Cardiac muscle cell (in vitro differentiated cells and primary cell): ENCODE measurements at places on chromosomes 4 and X.

GRCh38 chr4:69823048-69823447, 36.9 kb downstream of the SULT1E1 start:
- H3K27ac ChIP-seq = no peak overlapping the region
- no peaks in the 10 kb centered on the region for H3K36me3 ChIP-seq
- no peak overlapping the region for H3K4me3 ChIP-seq
- H3K4me1 ChIP-seq = no peaks in the 10 kb centered on the region

GRCh38 chr4:98711526-98711925, 53.1 kb upstream of the TSPAN5 start:
- H3K36me3 ChIP-seq = no peaks in the 10 kb centered on the region
- H3K4me1 ChIP-seq = no peaks in the 10 kb centered on the region
- peak; percentile 37 for DNase-seq
- H3K27ac ChIP-seq = no peak overlapping the region

DNA sequence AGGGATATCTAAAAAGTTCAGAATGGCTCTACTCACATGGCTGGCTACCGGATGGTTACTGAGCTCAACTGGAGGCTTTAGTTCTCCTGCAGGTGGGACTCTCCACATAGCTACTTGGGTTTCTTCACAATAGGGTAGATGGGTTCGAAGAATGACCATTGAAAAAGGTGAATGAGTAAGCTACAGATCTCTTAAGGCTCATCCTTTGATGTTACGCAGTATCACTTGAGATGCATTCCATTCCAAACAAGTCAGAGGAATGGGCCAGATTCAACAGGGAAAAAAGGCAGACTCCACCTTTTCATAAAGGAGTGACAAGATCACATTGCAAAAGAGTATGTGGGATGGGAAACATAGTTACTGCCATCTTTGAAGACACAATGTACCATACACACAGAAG, 52.6 kb downstream of the DDX53 start:
- no peaks in the 10 kb centered on the region for H3K36me3 ChIP-seq
- H3K27me3 ChIP-seq = no peaks in the 10 kb centered on the region
- no peak for DNase-seq

- no peaks in the 10 kb centered on the region for H3K27me3 ChIP-seq
- H3K4me1 ChIP-seq = no peaks in the 10 kb centered on the region
- H3K36me3 ChIP-seq = no peaks in the 10 kb centered on the region
- DNase-seq = no peak
- no peak overlapping the region for H3K27ac ChIP-seq
Observed at GRCh38 chrX:44451056-44451455, 91.6 kb downstream of the FUNDC1 start.

- no peaks in the 10 kb centered on the region for H3K27me3 ChIP-seq
- peak overlapping the region; percentile 4 for H3K27ac ChIP-seq
- no peaks in the 10 kb centered on the region for H3K36me3 ChIP-seq
- H3K4me3 ChIP-seq = no peak overlapping the region
- no peaks in the 10 kb centered on the region for H3K4me1 ChIP-seq
Observed at GRCh38 chr4:138686106-138686835, 329.3 kb upstream of the NOCT start.

DNA sequence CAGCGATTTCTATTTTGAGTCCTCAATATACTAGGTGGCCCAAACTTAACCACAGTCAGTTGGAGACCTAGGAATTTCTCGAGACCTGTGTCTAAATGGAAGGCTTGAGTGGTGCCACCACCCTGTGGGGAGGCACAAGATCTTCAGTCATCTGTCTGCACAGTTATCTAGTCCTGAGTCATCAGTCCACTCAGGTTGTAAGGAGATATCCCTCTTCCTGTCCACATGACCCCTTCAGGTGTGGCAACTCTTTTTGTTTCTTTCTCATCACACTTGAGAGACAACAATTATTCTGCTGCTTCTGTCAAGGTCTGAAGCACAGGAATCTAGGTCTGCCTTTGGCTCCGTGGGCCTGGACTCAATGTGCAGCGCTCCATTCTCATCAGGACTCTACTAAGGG, 64.4 kb upstream of the IBSP start:
- no peaks in the 10 kb centered on the region for H3K36me3 ChIP-seq
- no peaks in the 10 kb centered on the region for H3K27me3 ChIP-seq

DNA sequence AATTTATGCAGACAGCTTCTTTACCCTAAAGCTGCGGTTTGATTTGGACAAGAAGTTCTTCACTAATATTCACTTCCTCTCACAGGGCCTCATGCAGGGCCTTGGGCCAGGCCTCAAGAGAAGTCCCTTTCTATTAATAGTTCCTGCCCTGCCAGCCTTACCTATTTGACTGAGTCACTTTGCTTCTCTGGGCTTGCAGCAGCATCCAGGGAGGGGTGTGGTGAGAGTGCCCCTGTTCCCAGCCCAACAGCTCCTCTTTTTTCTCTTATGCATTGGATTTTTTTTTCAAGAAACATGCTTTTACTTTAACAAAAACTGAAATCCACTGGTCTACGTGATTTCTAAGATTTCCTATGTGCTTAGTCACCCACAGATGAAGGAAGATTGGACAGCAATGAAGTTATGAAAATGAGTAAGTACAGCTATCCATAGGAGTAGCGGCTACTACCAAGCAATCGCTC, 26.7 kb downstream of the FAM156B start:
- H3K36me3 ChIP-seq = no peaks in the 10 kb centered on the region
- no peak overlapping the region for H3K4me3 ChIP-seq
- H3K27ac ChIP-seq = peak overlapping the region; percentile 91
- H3K27me3 ChIP-seq = no peaks in the 10 kb centered on the region
- DNase-seq = peak; percentile 38

DNA sequence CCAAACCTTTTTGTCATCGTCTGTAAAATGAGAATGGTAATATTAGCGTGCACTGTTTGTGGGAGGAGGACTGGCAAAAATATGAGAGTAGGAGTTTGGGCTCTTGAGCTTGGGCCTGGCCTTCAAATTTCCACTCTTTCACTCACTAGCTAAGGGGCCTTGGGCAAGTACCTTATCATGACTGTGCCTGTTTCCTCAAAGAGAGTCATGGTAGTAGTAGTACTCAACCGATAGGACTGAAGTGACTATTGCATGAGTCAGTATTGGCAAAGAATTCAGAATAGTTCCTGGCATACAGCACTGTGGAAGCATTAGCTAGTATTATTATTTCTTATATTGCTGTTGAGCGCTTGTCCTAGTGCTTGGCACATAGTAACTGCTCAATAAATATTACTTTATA, 16.0 kb upstream of the RBM3 start:
- no peak for DNase-seq
- H3K4me1 ChIP-seq = peaks cover 7% of the 10 kb centered on the region
- H3K36me3 ChIP-seq = no peaks in the 10 kb centered on the region
- H3K27me3 ChIP-seq = no peaks in the 10 kb centered on the region

DNA sequence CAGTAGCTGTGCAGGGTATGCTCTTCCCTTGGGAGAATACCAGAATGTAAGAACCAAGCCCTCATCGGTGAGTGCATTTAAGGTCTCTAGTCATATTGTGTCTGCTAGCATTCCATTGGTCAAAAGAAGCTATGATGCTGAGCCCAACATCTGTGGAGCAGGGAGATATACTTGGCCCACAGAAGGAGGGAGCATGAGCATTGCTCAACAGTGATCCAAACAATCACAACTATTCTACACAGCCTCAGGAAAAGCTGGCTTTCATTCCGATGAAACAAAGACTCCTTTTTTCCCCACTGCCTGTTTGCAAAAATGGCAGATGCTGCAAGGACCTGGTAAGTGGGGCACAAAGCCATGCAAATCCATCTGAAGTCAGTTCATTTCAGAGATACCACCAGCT, 80.6 kb upstream of the DHX15 start:
- H3K36me3 ChIP-seq = no peaks in the 10 kb centered on the region
- H3K4me3 ChIP-seq = no peak overlapping the region
- DNase-seq = no peak
- no peaks in the 10 kb centered on the region for H3K27me3 ChIP-seq
- H3K4me1 ChIP-seq = no peaks in the 10 kb centered on the region

DNA sequence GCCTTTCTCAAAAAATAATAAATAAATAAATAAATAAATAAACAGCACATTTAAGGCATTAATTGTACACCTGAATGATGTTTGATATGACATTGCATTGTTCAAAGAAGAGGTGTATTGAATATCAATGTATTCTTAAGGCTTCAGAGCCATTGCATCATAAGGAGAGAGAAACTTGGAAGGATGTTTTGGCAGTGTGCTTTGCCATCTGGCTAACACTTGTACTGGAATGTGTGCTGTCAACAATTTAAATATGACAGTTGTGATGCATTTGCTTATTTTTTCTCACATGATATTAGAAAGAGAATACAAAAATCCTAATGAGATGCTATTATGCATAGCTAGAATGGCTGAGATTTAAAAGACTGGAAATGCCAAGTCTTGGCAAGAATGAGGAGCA, 67.8 kb downstream of the FAM133A start:
- H3K36me3 ChIP-seq = no peaks in the 10 kb centered on the region
- no peaks in the 10 kb centered on the region for H3K4me1 ChIP-seq
- no peak overlapping the region for H3K4me3 ChIP-seq
- H3K27ac ChIP-seq = no peak overlapping the region
- no peak for DNase-seq
- no peaks in the 10 kb centered on the region for H3K27me3 ChIP-seq

GRCh38 chr4:26220696-26221095, 100.1 kb upstream of the RBPJ start:
- H3K4me1 ChIP-seq = no peaks in the 10 kb centered on the region
- H3K27me3 ChIP-seq = no peaks in the 10 kb centered on the region
- H3K36me3 ChIP-seq = no peaks in the 10 kb centered on the region

DNA sequence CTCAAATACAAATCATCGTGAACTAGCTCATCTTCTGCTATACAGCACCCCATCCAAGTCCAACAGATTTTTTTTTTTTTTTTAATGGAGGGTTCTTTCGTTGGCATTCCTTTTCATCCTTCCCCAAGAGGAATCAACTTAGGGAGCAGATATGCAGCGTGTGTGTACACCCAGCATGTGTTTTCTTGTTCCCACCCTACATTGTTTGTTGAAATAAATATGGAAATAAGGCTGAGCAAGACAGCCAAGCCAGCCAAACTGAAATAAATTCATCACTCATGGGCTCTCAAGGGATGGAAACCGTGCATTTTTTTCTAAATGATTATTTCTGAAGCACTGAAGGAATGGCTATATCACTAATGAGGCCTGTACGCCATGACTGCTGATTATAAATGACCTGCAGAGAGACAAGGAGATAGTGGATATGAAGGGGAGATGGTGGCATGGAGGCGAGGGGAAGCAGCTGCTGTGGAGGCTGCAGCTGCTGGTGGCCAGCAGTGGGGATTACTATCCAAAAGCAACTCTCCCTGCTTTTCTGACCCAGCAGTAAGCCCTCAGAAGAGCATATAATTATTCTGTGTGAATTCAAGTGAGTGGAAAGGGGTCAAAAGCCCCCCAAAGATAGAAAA, 173.9 kb downstream of the MGST2 start:
- H3K27me3 ChIP-seq = no peaks in the 10 kb centered on the region
- peaks cover 24% of the 10 kb centered on the region for H3K4me1 ChIP-seq
- DNase-seq = no peak
- no peaks in the 10 kb centered on the region for H3K36me3 ChIP-seq
- no peak overlapping the region for H3K27ac ChIP-seq

DNA sequence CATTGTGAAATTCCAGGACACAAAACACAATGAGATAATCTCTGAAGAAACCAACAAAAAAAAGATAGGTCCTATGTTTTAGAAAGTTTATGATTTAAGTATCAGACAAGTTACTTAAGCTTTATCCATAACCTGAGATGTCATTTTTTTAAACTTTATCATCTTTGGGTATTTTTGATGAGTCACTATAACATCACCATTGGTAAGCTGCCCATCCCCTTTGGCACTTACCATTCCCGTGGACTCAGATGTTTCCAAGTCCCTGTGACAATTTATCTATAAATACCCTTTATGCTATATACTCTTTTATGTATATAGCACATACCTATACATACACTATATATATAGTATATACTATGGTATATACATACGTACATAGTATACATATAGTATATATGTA, 198.9 kb upstream of the GEMIN8 start:
- no peaks in the 10 kb centered on the region for H3K36me3 ChIP-seq
- DNase-seq = no peak
- no peak overlapping the region for H3K4me3 ChIP-seq
- H3K27ac ChIP-seq = no peak overlapping the region
- H3K27me3 ChIP-seq = no peaks in the 10 kb centered on the region

- H3K27ac ChIP-seq = no peak overlapping the region
- H3K4me3 ChIP-seq = peak overlapping the region; percentile 45
- peak; percentile 28 for DNase-seq
- no peaks in the 10 kb centered on the region for H3K36me3 ChIP-seq
- H3K4me1 ChIP-seq = peaks cover 6% of the 10 kb centered on the region
- H3K27me3 ChIP-seq = peaks cover 7% of the 10 kb centered on the region
Observed at GRCh38 chrX:133983974-133984845, 1.2 kb downstream of the GPC3 start.

DNA sequence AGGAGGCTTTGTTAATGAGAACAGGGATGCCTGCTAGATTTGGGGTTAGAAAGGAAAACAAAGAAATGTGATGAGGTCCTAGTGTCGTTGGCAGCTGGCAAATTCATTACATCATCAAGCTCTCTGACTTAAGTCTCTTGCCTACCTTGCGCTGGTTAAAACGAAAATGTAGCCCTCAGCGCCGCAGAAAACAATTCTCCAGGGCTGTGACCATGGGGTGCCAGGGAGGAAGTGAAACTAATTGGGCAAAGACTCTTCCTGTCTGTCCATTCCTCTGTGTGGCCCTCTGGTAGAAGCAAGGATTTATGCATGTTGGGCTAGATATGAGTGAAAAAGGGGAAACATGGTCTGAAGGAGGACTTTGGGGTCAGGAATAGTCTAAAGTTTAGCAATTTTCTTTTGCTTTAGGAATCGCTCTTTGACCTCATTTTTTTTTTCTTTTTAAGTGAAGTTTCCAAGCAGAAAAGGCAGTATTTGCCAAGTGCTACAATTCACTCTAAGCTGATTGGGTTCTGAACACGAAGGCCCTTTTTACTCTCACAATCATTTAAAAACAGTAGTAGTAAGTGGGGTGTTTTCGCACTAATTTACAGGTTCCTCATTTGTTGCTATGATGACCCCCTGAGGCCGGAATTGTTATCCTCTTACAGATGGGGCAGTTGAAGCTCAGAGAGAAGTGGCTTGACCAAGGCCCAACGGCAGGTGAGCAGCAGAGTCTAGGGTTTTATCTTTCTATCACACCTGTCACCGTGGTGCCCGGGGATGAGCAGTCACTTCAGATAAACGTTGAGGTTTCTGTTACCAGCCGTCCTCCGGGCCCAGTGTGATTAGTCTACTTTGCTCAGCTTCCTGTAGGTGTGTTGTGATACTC, 27.3 kb upstream of the CHRNA9 start:
- H3K36me3 ChIP-seq = no peaks in the 10 kb centered on the region
- DNase-seq = no peak
- no peak overlapping the region for H3K27ac ChIP-seq
- no peaks in the 10 kb centered on the region for H3K4me1 ChIP-seq

DNA sequence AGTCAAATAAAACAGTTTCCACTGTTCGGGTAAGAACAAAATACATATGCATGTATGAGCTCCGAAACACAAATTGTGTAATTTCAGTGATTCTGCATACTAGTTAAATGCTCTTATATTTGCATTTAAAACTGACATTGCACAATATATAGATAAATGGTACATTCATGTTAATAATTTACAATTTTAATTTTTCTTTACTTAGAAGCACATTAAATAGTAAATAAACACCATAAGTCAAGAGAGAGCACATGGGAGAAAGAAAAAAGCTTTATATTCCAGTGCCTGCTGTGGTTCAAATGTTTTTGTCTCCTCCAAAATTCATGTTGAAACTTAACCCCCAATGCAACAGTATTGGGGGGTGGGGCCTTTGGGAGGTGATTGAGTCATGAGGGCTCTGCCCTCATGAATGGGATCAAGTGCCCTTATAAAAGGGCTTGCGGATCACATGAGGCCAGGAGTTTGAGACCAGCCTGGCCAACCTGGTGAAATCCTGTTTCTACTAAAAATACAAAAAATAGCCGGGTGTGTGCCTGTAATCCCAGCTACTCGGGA, 322.9 kb downstream of the BCOR start:
- H3K27me3 ChIP-seq = no peaks in the 10 kb centered on the region
- H3K4me1 ChIP-seq = peaks cover 35% of the 10 kb centered on the region
- DNase-seq = no peak
- no peaks in the 10 kb centered on the region for H3K36me3 ChIP-seq
- no peak overlapping the region for H3K4me3 ChIP-seq
